ENCODE measurements at places on chromosomes 4 and X.

- DNase-seq = no peak
Observed at GRCh38 chrX:119181491-119181890, 53.9 kb upstream of the KIAA1210 start.

GRCh38 chr4:143502231-143502630 lies 11.3 kb upstream of the SMARCA5 start:
- no peak for DNase-seq

GRCh38 chrX:120287513-120288112 lies 23.6 kb downstream of the TMEM255A start:
- DNase-seq = no peak

DNA sequence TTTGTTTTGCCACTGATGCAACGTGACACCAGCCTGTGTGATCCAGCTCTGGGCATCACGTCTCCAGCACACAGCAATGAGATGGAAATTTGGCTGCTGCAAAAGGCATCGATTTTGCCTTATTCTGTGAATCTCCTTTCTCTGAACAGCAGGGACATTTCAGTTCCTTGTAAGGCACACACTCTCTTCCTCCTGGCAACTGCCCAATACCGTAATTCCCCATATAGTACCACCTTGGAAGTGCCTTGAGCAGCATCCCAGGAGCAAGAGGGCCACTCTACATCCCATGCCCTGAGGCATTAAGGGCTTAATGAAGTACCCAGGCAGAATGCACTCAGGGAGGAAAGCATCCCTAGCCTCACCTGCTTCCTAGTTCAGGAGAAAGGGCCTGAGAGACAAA lies 10.5 kb upstream of the MAMLD1 start:
- DNase-seq = no peak

DNA sequence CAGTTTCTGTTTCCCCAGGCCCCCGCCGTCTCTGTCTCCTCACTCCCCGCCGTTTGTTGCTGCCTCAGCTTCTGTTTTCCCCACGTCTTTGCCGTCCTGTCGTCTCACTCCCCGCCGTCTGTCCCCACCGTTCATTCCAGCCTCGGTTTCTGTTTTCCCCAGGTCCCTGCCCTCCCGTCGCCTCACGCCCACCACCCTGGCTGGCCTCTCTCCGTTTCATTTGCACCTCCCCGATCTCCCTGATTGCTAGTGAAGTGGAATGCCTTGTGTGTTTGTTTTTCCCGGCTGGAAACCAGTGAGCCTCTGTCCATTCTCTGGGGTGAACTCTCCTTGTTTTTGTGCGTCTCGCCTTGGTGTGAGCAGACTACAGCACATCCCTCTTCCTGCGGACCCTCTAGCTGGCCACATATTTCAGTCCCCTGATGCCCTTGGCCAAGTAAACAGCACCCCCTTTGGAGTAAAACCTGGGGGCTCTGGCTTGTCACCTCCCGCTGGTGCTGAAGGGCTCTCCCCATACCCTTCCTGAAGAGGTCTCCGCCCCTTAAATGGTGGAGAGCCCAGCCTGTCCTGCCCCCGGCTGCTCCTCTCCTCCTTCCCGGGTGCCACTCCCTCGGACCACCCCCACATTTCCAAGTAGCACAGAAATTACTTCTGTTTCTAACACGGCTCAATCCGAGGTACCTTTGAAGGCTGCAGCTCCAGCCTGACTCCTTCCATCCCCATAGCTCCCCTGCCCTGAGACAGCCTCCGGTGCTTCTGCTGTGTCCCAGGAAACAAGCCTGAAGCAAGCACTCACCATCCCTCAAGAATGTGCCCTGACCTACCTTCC lies 13.2 kb downstream of the TMEM175 start:
- no peak for DNase-seq

DNA sequence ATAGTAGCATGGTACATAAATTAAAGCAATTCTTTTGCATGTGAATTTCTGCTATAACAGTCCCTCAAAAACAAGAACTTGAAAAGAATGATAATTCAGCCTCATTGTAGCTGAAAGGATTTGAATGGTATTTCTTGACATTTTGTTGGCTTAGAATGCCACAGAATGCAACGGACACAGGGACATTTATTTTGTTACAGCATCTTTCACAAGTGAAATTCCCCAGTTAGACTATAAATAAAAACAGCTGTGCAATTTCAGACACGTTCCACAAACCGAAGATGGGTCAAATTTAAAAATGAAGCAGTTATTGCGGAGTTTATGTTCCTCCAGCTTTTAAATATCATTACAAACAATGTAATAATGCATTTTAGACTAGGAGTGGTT lies 82.8 kb upstream of the AMELX start:
- no peak for DNase-seq

DNA sequence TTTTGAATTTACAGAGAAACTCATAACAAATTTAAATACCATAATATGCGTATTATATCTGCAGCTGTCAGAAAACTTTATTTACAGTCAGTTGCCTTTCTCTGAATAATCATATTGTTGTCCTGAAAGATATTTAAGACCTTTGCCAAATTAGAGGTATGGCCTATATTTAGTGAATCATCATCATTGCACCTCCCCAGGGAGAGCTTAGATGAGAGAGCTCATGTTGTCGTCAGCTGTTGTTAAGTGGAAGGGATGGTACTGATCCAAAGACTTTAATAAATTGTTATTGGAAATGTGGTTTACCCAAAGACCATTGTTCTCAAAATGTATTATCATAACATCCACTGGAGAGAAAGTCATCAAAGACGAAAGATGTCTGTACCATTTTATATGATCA lies 128.6 kb downstream of the HTR2C start:
- DNase-seq = no peak

DNA sequence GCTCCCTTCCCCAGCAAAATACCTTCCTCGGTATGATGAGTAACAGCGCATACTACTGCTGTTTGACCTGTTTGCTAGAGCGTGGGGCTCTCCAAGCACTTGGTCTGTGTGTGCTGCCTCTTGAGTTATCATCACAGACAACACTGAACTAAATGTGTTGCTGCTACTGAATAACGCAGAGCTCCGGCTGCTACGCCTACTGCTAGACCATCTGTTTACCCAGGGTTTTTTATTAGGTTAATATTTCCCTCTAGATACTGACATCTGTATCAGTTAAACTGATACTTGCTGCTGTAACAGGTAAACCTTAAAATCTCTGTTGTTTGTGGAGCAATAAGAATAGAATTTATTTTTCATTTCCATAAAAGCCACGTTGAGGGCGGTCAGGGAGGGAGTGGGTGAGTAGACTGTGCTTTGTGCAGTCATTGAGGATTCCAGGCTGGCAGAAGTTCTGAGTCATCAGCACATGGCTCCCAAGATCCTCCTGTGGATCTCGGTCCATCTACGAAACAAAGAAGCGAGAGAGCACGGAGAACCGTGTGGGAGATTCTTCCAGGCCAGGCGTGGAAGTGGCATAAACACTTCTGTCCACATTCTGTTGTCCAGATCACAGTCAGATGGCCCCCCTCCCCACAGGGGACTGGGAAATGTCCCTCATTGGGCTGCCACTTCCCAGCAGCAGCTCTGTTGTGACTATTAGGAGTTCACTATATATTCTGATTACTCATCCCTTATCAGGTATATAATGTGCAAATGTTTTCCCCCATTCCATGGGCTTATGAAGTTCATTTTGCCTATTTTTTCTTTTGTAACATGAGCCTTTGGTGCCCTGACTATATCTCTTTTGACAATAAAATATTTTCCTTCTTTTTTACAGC lies 14.1 kb downstream of the GRK4 start:
- DNase-seq = no peak

GRCh38 chr4:97558204-97558778 lies 585.0 kb downstream of the STPG2 start:
- no peak for DNase-seq

- no peak for DNase-seq
Observed at GRCh38 chr4:38129460-38130227, 169.4 kb downstream of the PTTG2 start.

GRCh38 chr4:69116645-69117321 lies 20.5 kb downstream of the UGT2B7 start:
- DNase-seq = no peak

GRCh38 chr4:41446391-41446790 lies 91.6 kb upstream of the LIMCH1 start:
- no peak for DNase-seq

DNA sequence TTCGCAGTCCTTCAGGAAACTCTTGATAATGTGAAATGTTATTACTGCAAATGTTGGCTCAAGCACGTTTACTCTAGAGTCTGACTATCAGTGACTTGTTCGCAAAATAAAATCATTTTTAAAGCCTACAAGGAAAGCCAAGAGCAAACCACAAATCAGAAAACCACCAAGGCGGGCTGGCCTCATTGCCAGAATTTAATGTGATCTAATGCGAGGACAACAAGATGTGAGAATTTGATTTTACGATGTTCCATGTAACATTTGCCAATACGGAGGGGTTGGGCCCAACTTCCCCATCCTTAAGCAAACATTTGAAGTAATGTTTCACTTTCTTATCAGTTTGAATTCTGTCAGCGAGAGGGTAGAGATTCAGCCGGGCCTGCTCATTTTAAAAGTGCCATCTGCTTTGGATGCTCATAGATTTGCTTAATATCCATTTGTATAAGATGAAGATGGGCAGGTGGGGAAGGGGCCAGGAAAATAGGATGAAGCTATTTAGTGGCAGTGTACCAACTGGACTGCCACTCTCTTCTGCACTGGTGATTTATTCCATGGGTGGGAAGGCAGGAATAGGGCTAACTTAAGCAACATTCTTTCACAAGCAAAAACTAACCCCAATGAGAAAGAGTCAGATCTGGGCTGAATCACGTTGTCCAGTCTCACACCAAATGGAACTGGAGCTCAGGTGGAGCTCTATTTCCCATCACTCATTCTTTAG lies 225.3 kb downstream of the ANAPC10 start:
- DNase-seq = peak; percentile 54

- peak; percentile 56 for DNase-seq
Observed at GRCh38 chrX:115561605-115562479, 868 bp downstream of the PLS3 start.

DNA sequence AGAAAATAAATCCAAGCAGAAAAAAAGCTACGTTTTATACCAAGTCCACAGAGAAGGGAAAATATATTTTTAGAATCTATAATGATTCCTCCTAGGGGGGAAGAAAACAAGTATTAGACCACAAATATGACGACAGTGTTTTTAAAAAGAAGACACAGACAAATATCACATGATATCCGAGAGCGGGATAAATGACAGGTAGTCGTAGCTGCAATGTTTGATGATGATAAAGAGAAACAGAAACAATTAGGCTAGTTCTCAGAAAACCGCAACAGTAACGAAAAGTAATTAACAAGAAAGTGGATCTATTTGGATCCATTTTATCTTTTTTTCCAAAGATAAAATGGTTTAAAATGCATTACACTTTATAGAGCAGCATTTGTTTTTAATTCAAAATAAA lies 918 bp downstream of the HAUS3 start:
- DNase-seq = no peak

DNA sequence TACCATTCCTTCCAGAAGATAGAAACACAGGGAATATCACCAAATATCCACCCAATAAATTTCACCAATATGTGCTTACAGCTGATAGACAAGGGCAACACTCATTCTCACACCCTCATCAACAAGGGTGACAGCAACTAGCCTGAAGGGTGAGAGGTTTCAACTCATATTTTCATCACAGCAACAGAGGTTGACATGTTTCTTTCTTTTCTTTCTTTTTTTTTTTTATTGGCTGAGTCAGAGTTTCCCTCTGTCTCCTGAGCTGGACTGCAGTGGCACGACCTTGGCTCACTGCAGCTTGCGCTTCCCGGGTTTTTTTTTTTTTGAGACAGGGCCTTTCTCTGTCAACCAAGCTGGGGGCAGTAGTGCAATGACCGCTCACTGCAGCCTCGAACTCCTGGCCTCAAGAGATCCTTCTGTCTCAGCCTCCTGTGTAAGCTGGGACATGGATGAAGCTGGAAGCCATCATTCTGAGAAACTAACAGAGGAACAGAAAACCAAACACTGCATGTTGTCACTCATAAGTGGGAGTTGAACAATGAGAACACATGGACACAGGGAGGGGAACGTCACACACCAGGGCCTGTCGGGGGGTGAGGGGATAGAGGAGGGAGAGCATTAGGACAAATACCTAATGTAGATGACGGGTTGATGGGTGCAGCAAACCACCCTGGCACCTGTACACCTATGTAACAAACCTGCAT lies 27.5 kb upstream of the ASMTL start:
- DNase-seq = no peak

DNA sequence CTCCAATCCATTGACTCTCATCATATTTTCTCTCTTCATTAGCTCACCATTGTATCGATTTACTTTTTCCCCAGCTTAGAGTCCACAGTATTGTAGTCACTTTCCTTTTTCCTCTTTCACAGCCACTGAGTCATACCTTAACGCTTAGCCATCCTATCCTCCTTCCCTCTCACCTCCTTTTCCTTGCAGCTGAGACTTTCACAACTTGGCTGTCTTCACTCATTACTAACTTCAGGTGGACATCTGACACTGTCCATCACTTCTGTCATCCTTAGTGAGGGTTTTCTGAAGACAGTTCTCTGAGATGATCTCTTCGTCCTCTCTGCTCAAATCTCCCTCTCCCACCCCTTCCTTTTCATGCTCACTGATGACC lies 70.5 kb upstream of the ESX1 start:
- no peak for DNase-seq

DNA sequence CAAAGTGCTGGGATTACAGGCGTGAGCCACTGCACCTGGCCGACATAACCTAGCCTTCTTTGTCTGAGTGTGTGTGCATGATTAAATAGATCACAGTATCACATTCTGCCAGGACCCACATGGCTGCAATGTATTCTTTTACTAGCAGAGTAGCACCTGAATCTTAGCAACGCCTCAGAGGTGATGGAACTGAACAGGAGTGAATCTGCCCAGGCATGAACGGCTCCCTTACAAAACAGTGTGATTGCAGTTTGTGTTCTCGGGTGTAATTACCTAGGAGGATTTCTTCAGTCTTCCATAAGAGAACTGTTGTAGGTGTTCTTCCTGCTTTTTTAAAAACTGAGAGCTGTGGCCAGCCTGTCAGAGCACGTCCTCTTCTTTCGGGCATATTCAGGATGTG lies 122.7 kb upstream of the STS start:
- DNase-seq = no peak

GRCh38 chrX:37405956-37406355 lies 56.8 kb downstream of the PRRG1 start:
- no peak for DNase-seq

- DNase-seq = no peak
Observed at GRCh38 chrX:152151256-152151655, 12.9 kb upstream of the MAGEA10 start.

DNA sequence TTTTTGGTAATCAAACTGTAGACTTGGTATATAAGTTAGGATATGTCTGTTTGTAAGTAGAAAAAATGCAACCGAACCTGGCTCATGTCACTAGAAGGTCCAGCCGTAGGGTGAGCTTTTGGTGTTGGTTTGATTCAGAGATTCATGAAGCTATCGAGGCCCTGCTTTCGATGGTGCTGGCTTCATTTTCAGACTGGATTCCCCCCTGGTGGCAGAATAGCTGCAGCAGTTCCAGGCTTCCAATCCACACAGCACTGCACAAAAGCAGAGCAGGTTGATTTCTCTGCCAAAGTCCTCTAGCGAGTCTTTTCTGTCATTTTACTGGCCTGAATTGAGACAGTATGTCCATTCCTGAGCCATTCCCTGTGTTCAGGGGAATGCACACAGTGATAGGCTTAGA lies 33.1 kb downstream of the PDK3 start:
- DNase-seq = peak; percentile 54
